Omental fat pad (tissue), 4 donors: ENCODE measurements at places on chromosomes 11 and 22.

DNA sequence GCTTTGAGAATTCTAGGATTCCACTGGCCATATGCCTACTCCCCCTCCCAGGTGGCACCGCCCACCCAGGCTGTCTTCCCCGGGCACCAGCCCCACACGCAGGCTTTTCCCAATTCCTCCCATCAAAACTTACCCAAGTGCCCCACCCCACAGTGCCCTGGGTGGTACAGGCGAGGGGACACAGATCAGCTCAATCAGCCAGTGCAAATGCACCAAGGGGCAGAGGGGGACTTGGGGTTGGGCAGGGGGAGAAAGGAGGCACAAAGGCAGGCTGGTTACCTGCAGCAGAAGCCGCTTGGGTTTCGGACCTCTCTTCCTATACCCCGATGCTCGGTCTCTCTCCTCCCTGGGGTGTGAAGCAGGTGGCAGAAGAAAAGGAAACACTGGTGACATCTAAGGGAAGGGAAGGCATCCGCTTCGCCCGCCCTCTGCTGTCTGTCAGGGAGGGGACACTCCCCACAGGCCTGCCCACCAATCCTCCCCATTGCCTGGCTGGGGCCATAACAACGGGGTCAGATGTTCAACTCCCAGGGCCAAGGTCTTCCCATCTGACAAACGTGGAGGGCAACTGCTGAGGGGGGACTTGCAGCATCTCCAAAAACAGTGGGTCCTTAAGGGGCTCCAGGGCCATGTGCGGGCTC lies 14.0 kb downstream of the CBX7 start:
- no peak for DNase-seq

DNA sequence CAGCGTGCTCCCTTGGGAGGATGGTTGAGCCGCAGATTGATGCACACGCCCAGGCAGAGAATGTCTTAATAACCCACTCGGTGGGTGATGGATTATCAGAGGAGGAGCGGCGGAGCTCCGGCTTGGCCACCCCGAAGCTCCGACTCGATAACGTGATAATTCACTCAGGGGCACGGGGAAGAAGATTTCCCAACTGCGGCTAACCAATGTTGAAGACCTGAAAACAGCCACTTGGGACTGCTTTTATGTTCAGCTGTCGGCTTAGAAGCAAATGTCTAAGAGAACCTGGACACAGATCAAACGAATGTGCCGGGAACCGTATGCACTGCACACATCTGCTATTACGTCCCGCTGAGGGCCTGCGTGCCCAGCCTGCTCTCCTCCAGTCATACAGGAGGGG lies 206.8 kb upstream of the CADM1 start:
- no peak for DNase-seq

DNA sequence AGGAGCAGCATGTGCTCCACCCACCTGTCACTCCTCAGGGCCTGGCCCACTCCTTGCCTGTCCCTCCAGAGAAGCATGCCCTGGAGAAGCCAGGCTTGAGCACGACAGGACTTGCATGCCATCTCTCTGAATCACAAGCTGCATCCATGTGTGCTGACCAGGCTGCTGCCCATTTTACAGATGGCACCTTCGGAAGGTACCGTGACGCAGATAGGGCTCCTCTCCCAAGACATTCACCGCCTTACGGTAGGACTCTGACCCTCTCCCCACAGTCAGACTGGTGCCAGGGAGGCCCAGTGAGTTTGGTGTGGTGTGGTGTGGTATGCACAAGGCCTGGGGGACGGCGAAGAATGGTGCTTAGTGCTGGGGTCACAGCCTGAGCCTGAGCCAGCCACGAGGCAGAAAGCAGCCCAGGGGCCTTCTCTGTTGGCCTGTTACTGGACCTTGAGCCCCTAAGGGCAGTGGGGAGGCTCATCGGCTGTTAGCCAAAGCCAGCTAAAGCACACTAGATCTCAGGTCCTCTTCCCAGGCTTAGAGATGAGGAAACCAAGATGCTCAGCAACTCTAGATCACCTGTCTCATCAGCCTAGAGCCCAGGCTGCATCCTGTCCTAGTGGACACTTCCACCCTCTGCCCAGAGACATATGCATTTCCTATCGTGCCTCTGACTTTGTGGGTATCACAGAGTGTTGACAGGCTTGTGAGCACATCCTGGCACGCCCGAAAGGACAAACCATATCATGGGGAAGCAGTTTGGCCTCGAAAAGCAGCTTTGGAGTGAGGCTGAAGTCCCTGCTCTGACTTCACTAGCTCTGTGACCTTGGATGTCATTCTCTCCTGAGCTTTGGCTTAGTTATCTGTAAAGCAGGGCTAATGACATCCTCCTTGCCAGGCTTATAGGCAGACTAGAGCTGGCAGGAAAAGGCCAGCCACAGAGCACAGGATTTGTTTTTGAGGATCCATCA lies 17.8 kb downstream of the CYB5R2 start:
- no peak for DNase-seq

GRCh38 chr11:43515090-43515489 lies 156.4 kb downstream of the TTC17 start:
- DNase-seq, result no peak

DNA sequence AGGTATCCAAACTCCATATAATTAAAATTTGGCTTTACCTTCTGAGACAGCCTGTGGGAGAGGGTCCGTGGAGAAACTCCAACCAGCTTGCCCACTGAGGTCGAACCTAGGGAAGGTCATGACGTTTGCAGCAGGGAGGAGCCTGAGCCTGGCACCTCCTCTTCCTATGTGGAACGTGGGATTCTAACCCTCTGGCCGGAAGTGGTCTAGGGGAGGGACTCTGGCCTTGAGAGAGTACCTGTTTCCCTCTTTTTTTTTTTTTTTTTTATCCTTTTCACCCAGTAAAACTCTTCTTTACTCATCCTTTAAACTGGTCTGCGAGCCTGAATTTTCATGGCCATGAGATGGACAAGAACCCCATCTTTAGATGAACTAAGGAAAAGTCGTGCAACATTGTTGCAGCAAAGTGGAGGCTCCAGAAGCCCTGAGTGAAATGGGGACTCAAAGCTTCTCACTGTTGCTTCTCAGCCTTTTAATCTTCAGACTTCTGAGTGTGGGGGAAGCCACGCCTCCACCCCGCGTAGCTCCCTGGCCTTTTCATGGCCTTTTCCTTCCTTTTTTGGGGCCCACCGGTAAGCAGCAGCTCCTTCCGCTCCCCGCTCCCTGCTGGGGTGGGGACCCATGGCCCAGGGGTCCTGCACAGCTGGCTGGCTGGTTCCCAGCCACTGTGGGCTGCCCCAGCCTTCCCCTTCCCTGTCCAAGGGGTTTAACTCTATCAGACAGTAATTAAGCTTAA lies 1359.9 kb downstream of the LRRC4C start:
- DNase-seq, result no peak

- no peak for DNase-seq
Measured at GRCh38 chr11:44149651-44150050, 54.2 kb downstream of the EXT2 start.

DNA sequence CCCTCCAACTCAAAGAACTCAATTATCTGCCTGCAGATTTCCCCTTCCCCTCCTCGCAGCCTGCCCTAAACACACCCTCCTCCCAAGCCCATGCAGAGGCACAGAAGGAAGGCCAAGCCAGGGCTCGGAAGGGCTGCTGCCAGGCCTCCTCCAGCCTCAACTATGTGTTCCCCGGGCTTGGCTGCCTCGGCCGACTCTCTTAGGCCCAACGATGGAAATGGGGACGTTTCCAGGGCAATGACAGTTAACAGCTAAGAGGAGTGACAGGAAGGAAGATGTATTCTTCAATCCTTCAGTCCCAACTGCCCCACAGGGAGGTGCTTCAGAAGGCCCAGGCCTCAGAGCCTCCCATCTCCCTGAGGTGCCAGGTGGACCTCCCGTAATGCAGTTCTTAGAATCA lies 104.0 kb upstream of the AKIP1 start:
- no peak for DNase-seq

GRCh38 chr11:7520981-7521487 lies 7.2 kb downstream of the PPFIBP2 start:
- no peak for DNase-seq

GRCh38 chr11:12404436-12404835 lies 27.1 kb downstream of the PARVA start:
- DNase-seq, result no peak

DNA sequence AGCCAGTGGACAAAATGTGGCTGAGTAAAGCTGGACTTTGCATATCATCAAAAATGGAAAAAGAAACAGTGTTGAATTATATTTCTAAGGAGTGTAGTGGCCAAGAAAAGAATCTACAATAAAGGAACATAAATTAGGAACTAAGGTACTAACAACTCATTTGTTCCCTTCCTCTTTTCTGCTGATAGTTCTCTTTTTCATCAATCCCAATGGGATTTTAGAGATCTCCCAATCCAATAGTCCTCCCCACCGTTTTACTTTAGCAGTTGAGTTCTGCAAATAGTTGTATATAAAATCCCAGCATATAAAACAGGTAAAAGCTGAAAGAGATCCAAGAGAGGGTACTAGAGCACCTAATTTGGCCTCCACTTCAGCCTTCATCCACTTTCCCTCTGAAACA lies 2.0 kb downstream of the PRCP start:
- no peak for DNase-seq

GRCh38 chr11:69771466-69771865 lies 3.7 kb downstream of the FGF4 start:
- no peak for DNase-seq

DNA sequence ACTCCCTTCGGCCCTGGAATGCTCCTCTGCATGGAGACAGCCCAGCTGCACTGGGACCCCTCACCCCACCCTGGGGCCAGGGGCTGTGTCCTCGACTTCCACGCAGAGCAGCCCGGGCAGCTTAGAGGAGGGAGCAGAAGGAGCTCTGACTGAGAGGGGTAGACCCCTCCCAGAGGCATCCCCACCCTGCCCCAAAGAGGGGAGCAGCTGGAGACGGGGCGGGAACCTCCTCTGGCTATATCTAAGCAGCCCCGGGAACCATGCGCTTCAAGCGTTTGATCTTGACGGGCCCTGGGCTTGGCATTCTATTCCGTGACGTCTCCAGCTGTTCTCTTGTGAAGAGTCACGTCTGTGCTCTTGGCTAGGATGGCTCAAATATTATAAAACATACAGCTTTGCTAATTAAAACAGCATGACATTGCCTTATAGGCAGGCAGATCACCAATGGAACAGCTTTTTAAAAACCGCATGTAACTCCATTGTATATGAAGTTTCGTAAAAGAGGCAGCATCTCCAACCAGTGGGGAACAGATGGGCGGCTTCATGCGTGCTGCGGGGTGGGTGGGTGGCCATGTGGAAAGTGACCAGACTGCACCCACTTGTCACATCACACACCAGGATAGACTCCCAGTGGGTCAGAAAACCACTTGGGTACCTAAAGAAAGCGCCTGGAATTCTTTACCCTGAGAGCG lies 7.7 kb downstream of the KCNQ1 start:
- no peak for DNase-seq

DNA sequence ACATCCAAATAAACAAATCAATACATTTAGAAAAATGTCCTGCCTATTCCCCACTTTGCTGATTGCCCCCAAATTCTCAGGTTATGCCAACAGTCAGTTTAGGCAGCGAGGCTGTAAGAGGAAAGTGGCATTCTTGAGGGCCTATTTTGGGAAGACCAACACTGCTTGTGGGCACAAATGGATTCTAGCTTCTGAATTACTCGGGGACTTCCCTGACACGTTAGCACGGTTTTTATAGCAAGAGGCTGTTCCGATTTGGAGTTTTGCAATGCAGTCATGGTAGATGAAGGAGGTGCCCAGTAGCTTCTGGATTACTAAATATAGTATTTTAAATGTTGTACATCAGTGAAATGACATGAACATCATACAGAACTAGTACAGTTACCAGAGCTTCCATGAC lies 13.1 kb downstream of the RCN1 start:
- no peak for DNase-seq

DNA sequence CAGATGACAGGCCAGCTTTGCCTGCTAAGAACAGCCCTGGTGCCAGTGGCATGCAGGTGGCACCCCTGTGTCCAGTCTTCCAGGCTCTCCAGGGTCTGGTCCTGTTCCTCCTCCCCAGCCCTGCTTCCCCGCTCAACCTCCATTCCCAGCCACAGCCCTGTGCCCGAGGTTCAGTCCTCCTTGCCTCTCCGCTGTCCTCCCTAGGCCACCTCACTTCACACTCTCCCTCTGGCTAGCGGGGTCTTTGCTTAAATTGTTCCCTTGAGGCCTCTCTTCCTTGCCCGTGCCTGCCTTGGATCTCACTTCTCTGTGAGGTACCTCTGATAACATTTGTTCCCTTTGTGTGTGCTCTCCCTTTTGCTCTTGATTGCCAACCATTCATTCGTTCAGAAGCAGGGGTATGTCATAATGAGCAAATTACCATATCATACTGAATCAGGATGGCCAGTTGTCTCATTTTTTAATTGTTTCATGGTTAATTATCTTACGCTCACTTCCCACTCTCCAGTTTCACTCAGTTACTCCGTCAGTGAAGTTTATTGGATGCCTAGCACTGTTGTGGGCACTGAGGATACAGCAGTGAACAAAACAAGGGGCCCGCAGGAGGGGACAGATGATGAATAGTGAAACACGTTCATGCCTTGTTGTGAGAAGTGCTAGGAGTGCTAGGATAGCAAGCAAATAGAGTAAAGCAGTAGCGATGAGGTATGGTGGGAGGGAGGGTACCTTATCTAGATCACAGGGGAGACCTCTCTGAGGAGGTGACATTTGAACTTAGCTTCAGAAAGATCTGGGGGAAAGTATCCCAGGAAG lies 7.4 kb downstream of the BMAL1 start:
- no peak for DNase-seq

- DNase-seq, result no peak
Measured at GRCh38 chr11:132028380-132029240, 658.2 kb downstream of the NTM start.

- no peak for DNase-seq
Measured at GRCh38 chr22:49623176-49623575, 204.5 kb downstream of the BRD1 start.

GRCh38 chr11:117690484-117691217 lies 106.4 kb downstream of the DSCAML1 start:
- DNase-seq, result no peak

DNA sequence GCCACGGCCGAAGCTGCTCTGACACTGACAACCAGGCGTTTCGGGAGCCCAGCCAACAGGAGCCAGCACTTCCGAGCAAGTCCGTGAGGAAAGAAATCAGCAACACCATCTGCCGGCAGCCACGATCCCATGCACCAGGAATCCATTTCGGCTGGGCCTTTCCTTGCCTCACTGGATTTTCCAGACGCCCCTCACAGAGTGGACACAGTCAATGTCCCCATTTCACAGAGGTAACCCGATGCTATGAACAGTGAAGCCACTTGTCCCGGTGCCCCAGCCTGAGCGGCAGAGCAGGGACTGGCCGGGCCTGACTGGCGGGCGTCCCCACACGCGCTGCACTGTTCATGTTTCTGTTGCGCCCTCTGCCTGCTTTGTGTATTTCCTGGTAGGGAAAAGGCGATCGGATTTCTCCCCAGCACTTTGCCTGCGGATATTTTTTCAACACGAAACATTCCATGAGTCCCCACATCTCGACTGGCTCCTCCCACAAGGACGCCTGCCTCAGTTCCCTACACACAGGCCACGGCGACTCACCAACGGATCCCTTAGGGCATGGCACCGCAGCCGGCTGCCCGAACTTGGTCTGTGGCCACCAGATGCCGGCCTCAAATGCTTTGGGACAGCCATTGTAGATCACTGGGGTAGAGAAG lies 55.3 kb downstream of the TRMU start:
- no peak for DNase-seq

- DNase-seq, result no peak
Measured at GRCh38 chr11:6061475-6061874, 30.9 kb upstream of the OR56A1 start.
